RPMI8226 (cell line): ENCODE measurements at places on chromosomes 6 and 20.

DNA sequence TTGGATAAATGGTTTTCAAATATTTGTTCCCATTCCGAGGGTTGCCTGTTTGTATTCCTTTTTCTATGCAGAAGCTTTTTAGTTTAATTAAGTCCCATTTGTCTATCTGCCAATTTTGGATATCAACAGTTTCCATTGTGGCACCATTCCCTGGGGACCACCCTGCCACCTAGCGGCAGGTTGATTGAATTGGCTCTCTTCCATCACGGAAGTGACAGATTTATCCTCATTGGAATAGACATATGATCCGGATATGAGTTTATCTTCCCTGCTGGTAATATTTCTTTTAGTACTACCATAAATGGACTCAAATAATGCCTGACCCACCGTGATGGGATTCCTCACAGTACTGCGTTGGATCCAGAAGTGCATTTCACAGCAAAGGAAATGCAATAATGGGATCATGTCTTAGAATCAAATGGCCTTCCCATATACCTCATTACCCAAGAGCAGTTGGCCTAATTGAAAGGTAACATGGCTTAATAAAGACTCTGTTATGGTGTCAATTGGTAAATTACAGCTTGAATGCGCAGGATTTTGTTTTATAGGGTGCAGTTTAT is 327.0 kb downstream of the BMP2 start:
- DNase-seq = peak; percentile 39

- peak; percentile 25 for DNase-seq
Measured at GRCh38 chr6:142942805-142943227, 2.2 kb downstream of the HIVEP2 start.

GRCh38 chr6:10518557-10519407 is 2.4 kb upstream of the GCNT2 start:
- peak; percentile 20 for DNase-seq

DNA sequence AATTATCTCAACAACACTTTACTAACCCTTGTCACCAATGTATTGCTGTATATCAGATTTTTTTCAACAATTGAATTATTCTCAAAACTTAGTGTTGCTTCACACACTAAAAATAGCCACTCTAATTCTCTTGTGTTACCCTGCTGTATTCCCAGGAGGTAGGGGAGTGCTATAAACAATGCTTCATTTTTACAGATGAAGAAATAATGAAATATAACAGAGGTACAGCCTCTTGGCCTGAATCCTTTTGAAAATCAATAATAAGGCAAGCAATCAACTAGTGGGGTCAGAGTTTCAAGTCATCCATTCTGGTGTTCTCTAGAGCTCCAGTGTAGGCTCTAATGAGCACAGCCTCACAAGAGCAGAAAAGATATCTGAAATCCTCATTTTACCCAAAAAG is 10.9 kb downstream of the HIVEP2 start:
- no peak for DNase-seq

DNA sequence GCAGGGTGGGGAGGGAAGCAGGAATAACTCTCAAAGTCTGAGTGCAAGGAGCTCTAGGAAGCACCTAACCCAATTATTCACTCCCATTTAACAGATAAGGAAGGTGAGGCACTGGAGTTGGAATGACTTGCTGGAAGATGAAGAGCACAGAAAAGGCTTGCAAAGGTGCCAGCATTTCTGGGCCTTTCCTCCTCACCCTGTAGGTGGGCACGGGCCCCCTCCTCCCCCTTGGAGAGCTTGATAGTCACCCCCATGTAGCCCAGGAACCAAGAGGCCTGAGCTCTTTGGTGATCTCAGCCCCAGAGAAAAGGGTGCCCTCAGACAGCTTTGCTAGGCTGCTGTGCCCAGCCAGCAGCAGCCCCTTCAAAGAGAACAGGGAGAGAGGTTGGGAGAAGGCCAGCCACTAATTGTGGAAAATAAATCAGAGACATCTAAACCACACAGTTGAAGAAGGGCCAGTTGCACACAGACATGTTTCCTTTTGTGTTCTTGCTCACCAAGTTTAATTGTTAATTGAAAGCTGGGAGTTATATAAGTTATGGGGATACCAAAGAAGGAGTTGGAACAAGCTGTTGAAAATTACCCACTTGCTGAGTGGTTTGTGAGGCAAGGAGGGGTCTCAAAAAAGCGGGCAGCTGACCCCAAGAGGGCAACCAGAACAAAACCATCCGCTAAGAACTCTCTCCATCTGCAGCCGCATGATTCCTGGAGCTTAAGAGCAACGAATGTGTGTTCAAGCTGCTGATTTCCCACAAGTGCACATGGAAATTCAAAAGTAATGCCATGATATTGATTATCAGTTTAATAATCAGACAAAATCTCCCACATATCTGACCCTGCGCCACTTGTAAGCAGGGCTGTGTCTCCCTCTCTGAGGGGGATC is 77.0 kb downstream of the MRPL14 start:
- no peak for DNase-seq

DNA sequence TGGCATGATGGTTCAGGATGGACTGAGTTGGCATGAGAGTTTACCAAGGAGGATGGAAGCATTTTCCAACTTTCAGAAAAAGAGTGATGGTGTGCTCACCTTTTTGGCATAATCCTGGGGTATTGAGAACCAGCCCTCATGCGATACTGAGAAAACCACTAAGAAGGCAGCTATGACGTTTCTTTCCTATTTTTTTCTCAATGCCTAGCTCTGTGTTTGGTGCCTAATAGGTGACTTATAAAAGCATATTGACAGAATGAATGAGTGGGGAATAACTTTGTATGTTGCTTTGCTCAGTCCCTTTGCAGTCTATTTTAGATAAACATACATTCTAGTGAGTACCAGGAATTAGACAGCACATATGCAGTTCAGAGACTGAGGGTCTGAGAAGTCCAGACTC is 816.3 kb downstream of the DHX35 start:
- DNase-seq = no peak

DNA sequence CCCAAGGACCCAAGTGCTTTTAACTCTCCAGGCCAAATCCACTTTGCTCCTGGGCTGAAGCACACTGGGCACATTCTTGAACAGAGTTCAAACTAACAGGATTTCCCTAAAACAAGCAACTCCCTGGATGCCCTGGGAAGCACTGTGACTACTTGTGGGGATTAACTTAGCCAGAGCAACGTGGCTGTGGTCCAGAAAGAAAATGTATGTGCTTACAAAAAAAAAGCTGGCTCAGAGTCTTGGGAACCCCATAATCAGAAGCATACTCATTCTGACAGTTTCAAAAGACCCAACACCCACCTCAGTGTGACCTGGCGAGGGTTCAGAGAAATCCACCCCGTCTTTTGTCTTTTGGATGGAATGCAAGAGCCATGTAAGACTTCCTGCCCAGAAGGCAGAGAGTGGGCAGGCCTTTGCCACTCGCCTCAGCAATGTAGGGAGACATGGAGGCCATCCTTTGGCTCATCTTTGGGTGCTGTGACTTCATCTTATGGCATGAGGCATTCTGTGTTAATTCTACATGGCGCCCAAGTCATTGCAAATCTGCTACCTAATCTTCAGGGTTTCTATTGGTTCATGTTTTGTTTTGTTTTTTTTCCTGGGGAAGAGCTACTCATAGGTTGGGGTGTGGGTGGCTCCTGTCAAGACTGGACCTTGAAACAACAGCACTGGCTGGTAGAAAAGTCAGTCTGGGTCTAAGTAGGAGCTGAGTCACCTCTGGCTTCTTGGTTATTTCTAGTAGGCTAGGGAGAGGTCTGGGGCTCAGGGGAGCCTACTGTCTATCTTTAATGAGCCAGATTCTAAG is 248.6 kb upstream of the SUPT3H start:
- no peak for DNase-seq

- DNase-seq = no peak
Measured at GRCh38 chr6:73624896-73625295, 28.9 kb downstream of the SLC17A5 start.

DNA sequence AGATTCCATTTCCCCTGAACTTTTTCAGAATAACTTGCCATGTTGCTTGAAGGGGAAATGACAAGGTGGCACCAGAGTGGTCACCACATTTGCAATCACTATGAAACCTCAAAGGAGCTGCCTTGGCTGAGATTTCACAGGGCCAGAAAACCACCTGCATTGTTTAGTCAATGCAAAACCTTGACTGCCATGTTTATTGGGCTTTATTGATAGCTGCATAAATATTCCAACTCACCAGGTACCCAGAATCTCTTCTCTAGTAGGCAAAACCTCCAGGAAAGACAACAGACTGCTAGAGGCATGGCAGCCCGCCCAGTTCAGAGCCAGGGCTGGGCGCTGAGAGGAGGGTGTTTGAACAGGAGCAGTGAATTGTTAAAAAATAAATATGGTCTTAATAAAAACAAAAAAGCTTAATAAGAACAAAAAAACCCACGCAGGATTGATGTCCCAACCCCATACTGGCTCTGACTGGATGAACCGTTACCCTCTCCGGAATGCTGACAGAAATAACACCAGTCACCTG is 375.6 kb downstream of the ZFAND3 start:
- no peak for DNase-seq

GRCh38 chr6:7693827-7694226 is 32.1 kb upstream of the BMP6 start:
- no peak for DNase-seq

GRCh38 chr6:92840246-92840930 is 579.0 kb downstream of the EPHA7 start:
- DNase-seq = no peak

DNA sequence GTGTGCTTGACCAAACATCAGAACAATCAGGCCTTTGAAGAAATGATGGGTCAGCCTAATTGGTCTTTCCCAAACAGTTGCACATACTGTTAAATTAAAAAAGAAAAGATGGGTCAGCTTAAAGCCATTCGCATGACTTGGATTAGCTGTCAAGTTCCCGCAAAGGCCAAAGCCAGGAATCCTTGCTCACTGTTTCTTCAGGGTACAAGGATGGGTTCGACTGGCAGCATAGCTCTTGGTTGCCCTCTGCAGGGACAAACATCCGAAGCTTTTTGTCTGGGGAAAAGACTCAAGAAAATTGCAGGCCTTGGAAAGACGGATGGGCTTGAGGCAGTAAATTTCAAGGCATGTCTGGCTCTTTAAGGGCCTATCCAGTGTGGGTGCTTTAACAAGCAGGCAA is 168.0 kb downstream of the HDGFL1 start:
- peak; percentile 7 for DNase-seq

GRCh38 chr6:15842727-15843117 is 179.9 kb upstream of the DTNBP1 start:
- DNase-seq = no peak

DNA sequence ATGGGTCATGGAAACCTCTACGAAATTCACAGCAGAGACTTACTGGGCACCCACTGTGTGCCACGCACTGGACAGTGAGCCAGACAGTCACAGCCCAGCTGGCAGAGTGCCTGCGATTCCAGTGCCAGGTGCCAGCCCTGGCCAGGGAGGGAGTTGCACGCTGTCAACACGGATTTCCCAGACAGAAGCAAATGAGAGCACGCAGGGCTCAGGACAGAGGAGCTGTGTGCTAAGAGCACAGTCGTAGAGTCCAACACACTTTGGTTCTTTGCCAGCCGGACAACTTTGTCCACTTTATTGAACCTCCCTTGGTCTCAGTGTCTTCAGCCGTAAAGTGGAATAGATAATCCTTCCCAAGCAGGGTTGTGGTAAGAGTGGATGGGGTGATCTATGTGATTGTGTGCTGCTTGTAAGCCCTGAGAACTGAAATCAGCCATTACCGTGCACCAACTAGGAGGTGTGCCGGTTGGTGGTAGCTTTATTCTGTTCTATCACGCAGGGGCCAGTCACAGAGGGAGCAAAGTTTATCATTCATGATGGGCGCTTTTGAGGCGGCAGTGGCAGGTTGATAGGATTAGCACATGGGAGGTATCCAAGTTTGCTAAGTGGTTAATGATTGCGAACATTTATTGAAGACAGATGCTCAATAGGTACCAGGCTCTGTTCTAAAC is 40.6 kb downstream of the SIRPA start:
- DNase-seq = no peak

- DNase-seq = no peak
Measured at GRCh38 chr6:136284909-136285308, 4.7 kb downstream of the BCLAF1 start.

DNA sequence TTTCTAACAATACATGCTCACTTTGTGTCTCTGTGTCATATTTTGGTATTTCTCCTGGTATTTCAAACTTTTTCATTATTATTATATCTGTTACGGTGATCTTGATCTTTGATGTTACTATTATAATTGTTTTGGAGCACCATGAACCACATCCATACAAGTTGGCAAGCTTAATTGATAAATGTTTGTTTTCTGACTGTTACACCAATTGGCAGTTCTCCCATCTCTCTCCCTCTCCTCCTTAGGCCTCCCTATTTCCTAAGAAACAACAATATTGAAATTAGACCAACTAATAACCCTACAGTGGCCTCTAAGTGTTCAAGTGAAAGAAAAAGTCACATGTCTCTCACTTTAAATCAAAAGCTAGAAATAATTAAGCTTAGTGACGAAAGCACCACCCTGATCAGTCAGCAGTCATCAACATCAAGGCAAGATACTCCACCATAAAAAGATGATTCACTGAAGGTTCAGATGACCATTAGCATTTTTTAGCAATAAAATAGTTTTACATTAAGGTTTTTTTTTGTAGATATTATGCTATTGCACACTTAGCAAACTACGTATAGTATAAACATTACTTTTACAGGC is 61.5 kb downstream of the IBTK start:
- DNase-seq = no peak

DNA sequence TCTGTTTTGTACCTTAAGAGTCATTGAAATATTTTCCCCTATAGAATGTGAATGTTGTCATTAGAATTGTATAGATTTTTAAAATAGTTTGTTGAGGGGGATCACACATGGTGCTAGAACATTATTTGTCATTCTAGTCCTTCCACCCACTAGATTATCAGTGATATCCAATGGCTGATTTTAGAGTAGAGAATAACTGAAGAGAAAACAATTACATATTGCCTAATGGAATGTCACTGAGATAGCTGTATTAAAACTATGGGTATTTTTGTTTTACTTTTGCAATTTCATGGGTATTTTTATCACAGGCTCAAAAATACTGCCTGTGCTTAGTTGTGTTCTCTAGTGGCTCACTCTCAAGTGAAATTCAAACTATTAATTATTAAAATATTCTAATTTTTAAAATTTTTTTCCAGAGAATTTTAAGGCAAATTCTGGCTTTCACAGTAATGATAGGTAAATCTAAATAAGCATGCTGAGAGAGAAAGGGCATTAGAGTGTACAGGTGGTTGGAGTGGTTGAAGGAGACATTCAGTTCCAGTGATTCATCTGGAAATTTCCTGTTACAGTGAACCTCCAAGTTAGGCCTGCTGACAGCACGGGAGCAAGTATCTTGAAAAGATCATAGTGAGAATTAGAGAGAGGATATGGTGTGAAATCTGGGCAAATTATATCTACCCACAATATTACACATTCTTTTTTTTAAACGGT is 399.6 kb downstream of the NKAIN2 start:
- no peak for DNase-seq

DNA sequence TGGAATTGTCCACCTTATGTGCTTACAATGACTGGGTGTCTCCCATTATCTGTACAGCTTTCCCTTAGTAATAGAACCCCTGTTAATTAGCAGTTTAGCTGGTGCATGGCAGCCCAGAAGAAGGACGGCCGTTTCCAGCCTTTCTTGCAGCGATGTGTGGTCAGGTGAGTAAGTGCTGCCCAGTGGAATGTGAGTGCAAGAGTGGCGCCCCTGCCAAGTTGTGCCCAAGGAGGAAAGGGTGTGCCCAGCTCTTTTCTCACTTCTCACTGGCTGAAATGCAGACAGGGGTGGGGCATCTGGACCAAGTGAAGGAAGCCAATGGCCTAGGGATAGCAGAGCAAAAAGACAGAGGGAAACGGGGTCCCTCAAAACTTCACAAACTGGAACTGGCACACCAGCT is 296.8 kb downstream of the PREX1 start:
- peak; percentile 11 for DNase-seq
